A549 treated with CpdA at 1 μM for 4 hours (cell line): ENCODE measurements at places on chromosomes 5 and 9. TPM values are rescaled to one million over a fixed set of nuclear protein-coding genes. Genes with fewer than 3 reads are reported as not detected.

Gene TOMM5
- total RNA-seq, result 308 to 352 TPM (median 333 TPM) in 5 replicates

Gene RANBP3L
- total RNA-seq, result not detected in 5 replicates

Gene FGFR4
- total RNA-seq, result 18.9 to 25.5 TPM (median 23.5 TPM) in 5 replicates

Gene BSPRY
- 0.06 to 0.12 TPM (median 0.07 TPM) in 3 of 5 replicates, not detected in the others for total RNA-seq

Gene RBM22
- 47.8 to 57.5 TPM (median 51.0 TPM) in 5 replicates for total RNA-seq

Gene TAF11L10
- total RNA-seq, result not detected in 5 replicates

Gene TRIM7
- 27.2 to 44.1 TPM (median 42.4 TPM) in 5 replicates for total RNA-seq

Gene ZNF883
- 0.74 to 1.3 TPM (median 0.85 TPM) in 5 replicates for total RNA-seq

Gene GHR
- 0.01 to 0.05 TPM in 2 of 5 replicates, not detected in the others for total RNA-seq

Gene EMB
- total RNA-seq, result 4.6 to 7.5 TPM (median 5.6 TPM) in 5 replicates

Gene CTNND2
- total RNA-seq, result not detected in 5 replicates

Gene PRDM9
- not detected in 5 replicates for total RNA-seq

Gene RRAGA
- total RNA-seq, result 99.8 to 127 TPM (median 124 TPM) in 5 replicates

Gene NIM1K
- total RNA-seq, result 0.27 to 0.41 TPM (median 0.33 TPM) in 4 of 5 replicates, not detected in the other

Gene SPATA31C2
- not detected in 5 replicates for total RNA-seq

Gene SIMC1
- 10.7 to 16.0 TPM (median 15.0 TPM) in 5 replicates for total RNA-seq

Gene PCDHGB5
- 1.9 to 2.8 TPM (median 2.4 TPM) in 5 replicates for total RNA-seq

Gene LCN15
- 0.09 TPM in 1 of 5 replicates, not detected in the others for total RNA-seq

Gene PCDHGA11
- 0.02 TPM in 1 of 5 replicates, not detected in the others for total RNA-seq

Gene DMGDH
- total RNA-seq, result 0.27 TPM in 1 of 5 replicates, not detected in the others

Gene NDUFS6
- 105 to 129 TPM (median 119 TPM) in 5 replicates for total RNA-seq

Gene SLC45A2
- 0.07 to 0.16 TPM in 2 of 5 replicates, not detected in the others for total RNA-seq

Gene QSOX2
- total RNA-seq, result 26.6 to 30.1 TPM (median 28.8 TPM) in 5 replicates

Gene FOXD4L3
- 0.06 to 0.24 TPM (median 0.14 TPM) in 3 of 5 replicates, not detected in the others for total RNA-seq

Gene PCDHGA6
- 0.13 to 0.28 TPM (median 0.22 TPM) in 5 replicates for total RNA-seq

Gene CDH9
- total RNA-seq, result not detected in 5 replicates

Gene CRHBP
- total RNA-seq, result 0.06 to 0.33 TPM (median 0.21 TPM) in 5 replicates

Gene CCDC192
- not detected in 5 replicates for total RNA-seq

Gene GAS1
- total RNA-seq, result 0.05 to 0.13 TPM (median 0.10 TPM) in 5 replicates

Gene TXNDC8
- total RNA-seq, result not detected in 5 replicates

Gene C5orf22
- total RNA-seq, result 11.0 to 14.7 TPM (median 12.3 TPM) in 5 replicates

Gene TOPORS
- total RNA-seq, result 11.9 to 18.9 TPM (median 14.3 TPM) in 5 replicates

Gene SAXO1
- total RNA-seq, result not detected in 5 replicates

Gene FAM78A
- total RNA-seq, result 0.23 to 1.1 TPM (median 0.52 TPM) in 5 replicates

Gene PCDHA5
- total RNA-seq, result 0.44 to 0.75 TPM (median 0.63 TPM) in 5 replicates

Gene FGF10
- total RNA-seq, result not detected in 5 replicates

Gene GPX8
- total RNA-seq, result 38.0 to 48.1 TPM (median 38.8 TPM) in 5 replicates

Gene TPM2
- total RNA-seq, result 578 to 668 TPM (median 633 TPM) in 5 replicates

Gene CSF1R
- total RNA-seq, result 0.07 to 0.23 TPM (median 0.15 TPM) in 4 of 5 replicates, not detected in the other

Gene KCNN2
- 0.15 to 0.21 TPM (median 0.16 TPM) in 4 of 5 replicates, not detected in the other for total RNA-seq

Gene ACTBL2
- total RNA-seq, result 0.05 TPM in 1 of 5 replicates, not detected in the others

Gene USP20
- total RNA-seq, result 5.9 to 6.4 TPM (median 6.1 TPM) in 5 replicates

Gene TAS2R1
- total RNA-seq, result not detected in 5 replicates

Gene FGF18
- total RNA-seq, result 0.19 to 0.56 TPM (median 0.40 TPM) in 5 replicates

Gene VLDLR
- total RNA-seq, result 17.8 to 24.5 TPM (median 22.4 TPM) in 5 replicates

Gene ANXA2R
- total RNA-seq, result 1.9 to 2.4 TPM (median 2.2 TPM) in 5 replicates

Gene C5orf52
- not detected in 5 replicates for total RNA-seq

Gene ACSL6
- 0.06 to 0.24 TPM (median 0.17 TPM) in 4 of 5 replicates, not detected in the other for total RNA-seq

Gene IL13
- total RNA-seq, result 0.07 TPM in 1 of 5 replicates, not detected in the others

Gene PCDHA6
- 0.07 to 0.09 TPM (median 0.09 TPM) in 3 of 5 replicates, not detected in the others for total RNA-seq

Gene KIF12
- 2.0 to 3.0 TPM (median 2.5 TPM) in 5 replicates for total RNA-seq

Gene PCDHA8
- 0.06 to 0.08 TPM (median 0.07 TPM) in 4 of 5 replicates, not detected in the other for total RNA-seq

Gene SPINK13
- not detected in 5 replicates for total RNA-seq

Gene GARIN3
- not detected in 5 replicates for total RNA-seq

Gene FBXL7
- total RNA-seq, result 1.3 to 1.8 TPM (median 1.6 TPM) in 5 replicates
